Activated CD4-positive, alpha-beta T cell treated with anti-CD3 and anti-CD28 coated beads, Interleukin-2, amount 10 ng/mL, durations not matched to agents 7 days and 5 days (primary cell): ENCODE measurements at places on chromosomes 1 and 21. TPM values are rescaled to one million over a fixed set of nuclear protein-coding genes. Genes with fewer than 3 reads are reported as not detected.

Gene TBX19
- 3.1 TPM for total RNA-seq

Gene KIRREL1
- not detected for total RNA-seq

Gene OR6K3
- total RNA-seq: not detected

Gene MSH4
- total RNA-seq: 0.46 TPM

Gene ADCY10
- total RNA-seq: not detected

Gene KRTAP10-7
- not detected for total RNA-seq

Gene SERTAD4
- total RNA-seq: not detected

Gene OR2L8
- total RNA-seq: 0.29 TPM

Gene NHLH1
- 0.25 TPM for total RNA-seq

Gene CRABP2
- total RNA-seq: 0.77 TPM

Gene MMP23B
- 1.8 TPM for total RNA-seq

Gene ZSWIM5
- total RNA-seq: 0.62 TPM

Gene FCRL1
- total RNA-seq: not detected

Gene CDC73
- 66.2 TPM for total RNA-seq

Gene S100A3
- total RNA-seq: not detected

Gene TCHHL1
- not detected for total RNA-seq

Gene ZRANB2
- 127 TPM for total RNA-seq

Gene GJC2
- 0.62 TPM for total RNA-seq

Gene KRTAP20-3
- not detected for total RNA-seq

Gene SPATA46
- total RNA-seq: not detected

Gene APOBEC4
- not detected for total RNA-seq

Gene SLC2A5
- not detected for total RNA-seq

Gene ATAD3C
- 0.69 TPM for total RNA-seq

Gene CFAP57
- not detected for total RNA-seq

Gene CNTN2
- not detected for total RNA-seq

Gene C1orf210
- not detected for total RNA-seq

Gene FCRL5
- total RNA-seq: not detected

Gene ZBTB7B
- 112 TPM for total RNA-seq

Gene ATP1A4
- not detected for total RNA-seq

Gene IVL
- not detected for total RNA-seq

Gene ETNK2
- total RNA-seq: not detected

Gene AIRE
- 0.30 TPM for total RNA-seq

Gene LRIG2
- 13.0 TPM for total RNA-seq

Gene SLC16A4
- total RNA-seq: 0.27 TPM

Gene BGLAP
- 1.3 TPM for total RNA-seq

Gene S100B
- 0.32 TPM for total RNA-seq

Gene EXO5
- total RNA-seq: 16.8 TPM

Gene DNAJC6
- 1.9 TPM for total RNA-seq

Gene LCE2A
- not detected for total RNA-seq

Gene RUNX1
- 52.0 TPM for total RNA-seq

Gene GCSAML
- not detected for total RNA-seq

Gene PTGS2
- not detected for total RNA-seq

Gene NGF
- total RNA-seq: not detected

Gene GJA8
- not detected for total RNA-seq

Gene APP
- 31.4 TPM for total RNA-seq

Gene NDUFV3
- total RNA-seq: 27.0 TPM

Gene HHIPL2
- 0.10 TPM for total RNA-seq

Gene CERS2
- 173 TPM for total RNA-seq

Gene MROH9
- total RNA-seq: not detected

Gene FUBP1
- 193 TPM for total RNA-seq

Gene AKNAD1
- total RNA-seq: not detected

Gene OPRD1
- not detected for total RNA-seq

Gene BEND5
- 2.5 TPM for total RNA-seq

Gene TNFSF18
- total RNA-seq: not detected

Gene DCDC2B
- total RNA-seq: 0.10 TPM

Gene PARP1
- 187 TPM for total RNA-seq

Gene GUCA2B
- not detected for total RNA-seq

Gene FCAMR
- not detected for total RNA-seq
